Pulmonary artery endothelial cell (primary cell): ENCODE measurements at places on chromosomes 4 and X. TPM values are rescaled to one million over a fixed set of nuclear protein-coding genes. Genes with fewer than 3 reads are reported as not detected.

RHOXF1 gene
- not detected in 2 replicates for total RNA-seq

GK2 gene
- not detected in 2 replicates for total RNA-seq

ADGRA3 gene
- total RNA-seq = 21.7 and 36.5 TPM in 2 replicates

- DNase-seq = no peak
Measured at GRCh38 chr4:108529984-108530905, 90.1 kb upstream of the RPL34 start.

GRCh38 chrX:30714138-30714537 is 60.9 kb downstream of the GK start:
- DNase-seq = no peak

RAB33A gene
- total RNA-seq = 0.59 and 0.60 TPM in 2 replicates

PAPSS1 gene
- total RNA-seq = 97.9 and 116 TPM in 2 replicates

- no peak for DNase-seq
Measured at GRCh38 chr4:1630266-1630665, 53.8 kb downstream of the FAM53A start.

- DNase-seq = no peak
Measured at GRCh38 chrX:17654116-17654515, 83.2 kb upstream of the SCML1 start.

DNA sequence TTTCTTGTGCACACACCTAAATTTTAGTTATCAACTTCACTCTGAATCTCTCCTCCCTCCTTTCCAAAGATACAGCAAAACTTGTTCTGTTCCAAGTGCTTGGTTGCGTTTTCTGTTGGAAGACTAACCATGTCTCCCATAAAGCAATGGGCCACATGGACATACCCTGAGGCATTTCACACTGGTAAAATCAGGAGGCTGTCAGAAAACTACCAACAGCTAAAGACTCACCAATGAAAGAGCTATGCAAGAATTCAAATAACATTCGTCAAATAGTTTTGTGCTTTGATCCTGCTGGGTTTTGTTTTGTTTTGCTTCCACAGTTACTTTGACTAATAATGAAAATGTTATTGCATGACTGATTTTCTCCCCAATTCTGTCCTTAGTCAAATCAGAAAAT is 46.0 kb downstream of the PHEX start:
- no peak for DNase-seq

APOOL gene
- 8.9 and 11.5 TPM in 2 replicates for total RNA-seq
